ENCODE measurements at places on chromosomes 16 and 17.

DNA sequence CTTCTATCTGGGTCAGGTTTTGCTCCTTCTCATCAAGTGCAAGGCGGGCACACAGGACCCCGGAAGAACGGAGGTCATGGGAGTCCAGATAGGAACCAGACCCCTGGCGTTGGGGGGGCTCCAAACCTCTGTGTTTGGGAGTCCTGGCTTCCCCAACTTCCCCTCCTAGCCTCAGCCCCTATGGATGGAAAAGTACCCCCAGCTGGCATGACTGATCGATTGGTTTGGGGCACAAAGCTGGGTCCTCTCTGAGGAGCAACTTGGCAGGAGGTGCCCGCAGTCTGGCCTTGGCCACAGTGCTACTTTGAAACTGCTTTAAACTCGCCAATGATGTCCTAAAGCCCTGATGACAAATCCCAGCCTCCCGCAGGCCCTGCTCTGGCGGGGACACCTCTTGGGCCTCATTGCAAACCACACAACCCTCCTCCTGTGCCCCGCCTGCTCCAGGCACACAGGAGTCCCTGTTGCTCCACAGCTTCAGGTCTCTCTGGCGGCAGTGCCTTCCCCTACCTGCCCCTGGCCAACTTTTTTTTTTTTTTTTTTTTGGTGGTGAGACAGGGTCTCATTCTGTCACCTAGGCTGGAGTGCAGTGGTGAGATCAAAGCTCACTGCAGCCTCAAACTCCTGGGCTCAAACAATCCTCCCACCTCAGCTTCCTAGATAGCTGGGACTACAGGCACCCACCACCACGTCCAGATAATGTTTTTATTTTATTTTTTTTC lies 38.0 kb upstream of the SNN start:
- DNase-seq: no peak

GRCh38 chr17:75340631-75341030 lies 51.4 kb upstream of the SLC25A19 start:
- DNase-seq: peak; percentile 44

- DNase-seq: peak; percentile 48
Measured at GRCh38 chr17:81500047-81500446, 12.6 kb downstream of the ACTG1 start.

- DNase-seq: no peak
Measured at GRCh38 chr17:76075364-76076145, 974 bp downstream of the GALR2 start.

GRCh38 chr17:40310882-40311391 lies 2.0 kb downstream of the RARA start:
- no peak for DNase-seq

- DNase-seq: no peak
Measured at GRCh38 chr16:8730335-8730915, 56.0 kb downstream of the ABAT start.

DNA sequence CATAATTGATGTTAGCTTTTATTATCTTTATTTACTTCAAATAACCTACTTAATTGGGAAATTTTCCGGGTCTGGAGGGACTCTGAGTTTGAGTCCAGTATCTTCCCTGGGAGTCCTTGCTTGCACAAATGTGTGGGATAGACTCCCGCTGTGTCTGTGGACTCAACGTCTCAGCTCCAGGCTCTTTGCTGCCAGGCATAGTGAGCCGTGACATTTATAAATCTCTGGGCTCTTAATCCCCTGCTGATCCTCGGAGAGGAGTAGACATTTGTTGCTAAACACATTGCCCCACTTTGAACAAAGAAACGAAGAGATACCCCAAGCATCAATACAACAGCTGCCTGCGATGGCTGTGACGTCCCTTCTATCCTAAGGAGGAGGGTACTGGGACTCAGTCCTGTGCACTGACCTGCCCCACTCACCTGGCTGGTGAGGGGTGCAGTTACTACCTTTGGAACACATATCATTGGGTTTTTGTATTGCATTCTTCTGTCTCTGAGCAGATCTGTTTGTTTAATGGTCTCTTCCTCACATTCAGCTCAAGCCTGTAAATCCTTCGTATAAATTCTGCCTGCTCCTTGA lies 316.9 kb downstream of the HAPSTR1 start:
- DNase-seq: no peak

DNA sequence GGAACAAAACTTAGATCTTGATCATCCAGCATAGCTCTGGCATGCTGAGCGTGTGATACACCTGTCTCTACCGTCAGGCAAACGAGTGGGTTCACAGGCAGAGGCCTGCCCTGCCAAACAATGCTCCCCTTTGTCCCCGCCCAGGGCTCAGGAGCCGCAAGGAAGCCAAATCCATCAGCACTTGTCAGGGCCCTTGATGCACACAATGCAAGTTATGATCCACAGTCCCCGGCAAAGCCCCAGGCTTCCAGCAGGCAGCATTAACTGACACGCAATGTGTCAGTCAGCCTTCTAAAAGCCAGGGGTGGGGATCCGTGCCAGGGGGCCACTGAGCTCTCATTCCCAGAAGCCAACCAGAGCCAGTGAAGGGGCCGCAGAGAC lies 460.9 kb downstream of the SLC39A11 start:
- no peak for DNase-seq

DNA sequence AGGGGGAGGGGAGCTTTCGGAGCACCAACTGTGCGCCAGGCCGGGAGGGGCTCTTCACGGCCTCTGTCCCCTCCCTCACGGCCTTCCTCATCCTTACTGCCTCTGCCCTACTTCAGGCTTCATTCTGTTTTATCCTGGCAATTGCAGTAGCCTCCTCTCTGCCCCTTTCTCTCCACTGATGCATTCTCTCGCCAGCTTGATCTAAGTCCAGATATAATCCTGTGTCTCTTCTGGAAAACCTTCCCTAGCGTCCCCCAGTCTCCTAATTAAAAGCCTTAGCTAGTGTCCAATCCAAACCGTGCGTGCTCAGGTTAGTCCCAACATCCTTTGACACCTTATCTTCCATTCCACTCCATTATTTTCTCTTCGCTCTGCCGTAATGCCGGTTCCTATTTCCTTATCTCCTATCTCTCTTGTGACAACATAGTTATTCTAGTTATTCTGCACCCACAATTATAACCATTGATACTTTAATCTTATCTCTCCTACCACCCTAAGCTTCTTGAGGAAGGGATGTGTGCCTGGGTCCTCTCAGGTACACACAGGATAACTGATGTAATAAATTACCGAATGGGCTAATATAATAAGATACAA lies 869 bp downstream of the ZNF48 start:
- DNase-seq: peak; percentile 52

- peak; percentile 57 for DNase-seq
Measured at GRCh38 chr17:3529817-3530741, 27.5 kb downstream of the TRPV3 start.

DNA sequence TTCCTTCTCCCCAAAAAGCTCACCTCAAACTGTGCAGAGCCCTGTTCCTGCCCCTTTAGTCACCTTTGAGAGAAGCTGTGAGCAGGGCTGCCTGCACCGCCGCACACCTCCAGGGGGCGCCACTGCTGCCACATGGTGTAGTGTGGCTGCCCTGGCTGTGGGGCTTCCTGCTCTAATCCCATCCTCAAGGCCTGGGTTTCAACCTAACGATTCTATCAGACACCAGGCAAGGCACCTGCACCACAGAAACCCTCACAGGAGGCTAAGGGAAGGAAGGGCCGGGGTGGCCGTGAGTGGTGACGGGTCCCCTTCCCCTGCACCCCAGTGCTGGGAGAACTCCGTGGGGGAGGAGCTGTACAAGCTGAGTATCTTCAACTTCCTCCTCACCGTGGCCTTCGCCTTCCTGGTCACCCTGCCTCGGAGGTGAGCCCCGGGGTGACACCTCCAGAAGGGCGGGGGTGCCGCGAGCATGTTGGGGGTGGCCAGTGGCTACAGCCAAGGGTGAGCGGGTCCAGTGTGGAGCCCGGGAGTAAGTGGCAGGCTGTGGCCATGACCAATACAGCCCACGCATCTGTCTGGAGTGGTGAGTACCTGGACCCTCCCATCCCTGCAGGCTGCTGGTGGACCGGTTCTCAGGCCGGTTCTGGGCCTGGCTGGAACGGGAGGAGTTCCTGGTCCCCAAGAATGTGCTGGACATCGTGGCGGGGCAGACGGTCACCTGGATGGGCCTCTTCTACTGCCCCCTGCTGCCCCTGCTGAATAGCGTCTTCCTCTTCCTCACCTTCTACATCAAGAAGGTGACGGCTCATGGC lies 7.0 kb downstream of the TMC8 start:
- DNase-seq: no peak

- no peak for DNase-seq
Measured at GRCh38 chr17:2008332-2009126, 16.6 kb downstream of the RTN4RL1 start.

DNA sequence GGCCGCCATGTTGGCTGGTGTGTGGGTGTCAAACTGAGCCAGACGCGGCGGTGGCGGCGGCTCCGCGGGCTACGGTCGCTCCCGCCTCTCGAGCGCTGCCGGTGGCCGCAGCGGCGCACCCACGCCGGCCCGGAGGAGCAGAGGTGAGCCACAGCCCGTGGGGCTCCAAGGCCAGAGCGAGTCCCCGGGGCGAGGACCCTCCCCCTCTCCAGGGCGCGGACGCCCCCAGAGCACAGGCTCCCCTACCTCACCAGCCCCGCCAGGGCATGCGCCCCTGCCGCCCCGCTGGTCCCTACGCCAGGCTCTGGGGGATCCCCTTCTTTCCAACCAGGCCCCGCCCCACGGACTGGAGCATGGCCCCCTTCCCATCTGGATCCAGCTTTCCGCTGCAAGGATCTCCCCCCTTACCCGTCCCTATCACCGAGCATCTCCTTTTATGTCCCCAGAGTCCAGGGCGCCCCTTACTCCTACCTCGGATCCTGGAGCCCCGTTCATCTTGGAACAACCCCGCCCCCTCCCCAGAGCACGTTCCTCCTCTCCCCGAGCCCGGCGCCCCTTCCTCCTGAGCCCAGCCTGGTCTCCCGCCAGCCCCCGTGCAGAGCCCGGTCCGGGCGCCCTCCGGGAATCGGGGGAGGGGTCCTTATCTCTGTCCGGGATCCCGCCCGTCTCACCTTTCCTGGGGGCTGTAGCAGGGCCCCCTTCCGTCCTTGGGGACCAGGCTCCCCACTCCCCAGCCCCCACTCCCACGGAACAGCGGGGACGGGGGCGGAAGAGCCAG lies 412 bp downstream of the EPN2 start:
- peak; percentile 60 for DNase-seq

DNA sequence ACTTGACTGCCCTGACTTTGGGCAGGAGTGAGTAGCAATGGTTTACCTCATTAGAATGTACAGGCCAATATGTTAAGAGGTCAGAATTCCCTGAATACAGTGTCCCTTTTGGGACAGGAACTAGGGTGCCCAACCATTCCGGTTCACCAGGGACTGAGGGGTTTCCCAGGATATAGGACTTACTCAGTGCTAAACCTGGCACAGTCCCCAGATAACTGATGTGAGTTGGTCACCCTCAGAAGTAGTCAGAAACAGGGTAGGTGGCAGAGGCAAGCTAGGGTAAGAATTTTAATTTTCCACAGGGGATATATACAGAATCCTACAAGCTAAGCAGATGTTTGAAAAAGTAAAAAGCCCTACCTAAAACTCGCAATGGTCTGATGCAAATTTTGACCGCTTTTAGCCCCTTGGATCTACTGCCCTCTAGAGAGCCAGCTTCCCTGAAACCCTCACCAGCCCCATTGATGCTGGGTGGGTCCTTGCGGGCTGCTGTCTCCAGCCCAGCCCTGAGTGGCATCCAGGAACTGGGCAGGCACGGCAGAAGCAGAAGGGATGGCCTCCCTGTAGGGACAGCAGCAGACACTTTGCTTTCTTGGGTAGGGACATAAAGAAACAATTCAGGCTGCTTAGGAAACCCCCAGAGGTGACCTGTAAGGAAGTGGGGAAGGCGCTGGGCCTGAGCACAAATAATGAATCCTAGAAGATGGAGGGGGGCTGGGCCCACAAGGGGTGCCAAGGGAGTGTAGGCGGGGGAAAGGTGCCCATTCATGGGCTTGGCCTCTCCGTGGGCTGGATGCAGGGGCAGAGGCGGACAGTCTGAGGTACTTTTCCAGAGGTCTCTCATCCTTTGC lies 434.8 kb downstream of the SLC39A11 start:
- DNase-seq: no peak

GRCh38 chr17:6695565-6695964 lies 17.6 kb downstream of the SLC13A5 start:
- no peak for DNase-seq

DNA sequence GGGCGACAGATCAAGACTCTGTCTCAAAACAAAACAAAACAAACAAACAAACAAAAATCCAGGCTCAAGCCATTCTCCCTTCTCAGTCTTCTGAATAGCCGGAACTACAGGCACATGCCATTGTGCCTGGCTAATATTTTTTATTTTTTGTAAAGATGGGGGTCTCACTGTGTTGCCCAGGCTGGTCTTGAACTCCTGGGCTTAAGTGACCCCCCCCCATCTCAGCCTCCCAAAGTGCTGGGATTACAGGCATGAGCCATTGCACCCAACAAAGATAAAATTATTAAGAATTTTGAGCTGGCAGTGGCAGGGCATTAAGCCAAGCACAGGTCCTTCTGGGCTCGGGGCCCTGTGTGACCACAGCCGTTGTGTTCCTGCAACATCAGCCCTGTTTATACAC lies 69.9 kb upstream of the CBX4 start:
- DNase-seq: no peak

GRCh38 chr16:8278031-8278580 lies 312.2 kb downstream of the TMEM114 start:
- no peak for DNase-seq

- DNase-seq: no peak
Measured at GRCh38 chr17:39920218-39921210, 2.1 kb upstream of the GSDMB start.

GRCh38 chr16:67157892-67158635 lies 1.6 kb downstream of the TRADD start:
- no peak for DNase-seq

GRCh38 chr17:21163101-21163500 lies 36.3 kb downstream of the DHRS7B start:
- DNase-seq: no peak

DNA sequence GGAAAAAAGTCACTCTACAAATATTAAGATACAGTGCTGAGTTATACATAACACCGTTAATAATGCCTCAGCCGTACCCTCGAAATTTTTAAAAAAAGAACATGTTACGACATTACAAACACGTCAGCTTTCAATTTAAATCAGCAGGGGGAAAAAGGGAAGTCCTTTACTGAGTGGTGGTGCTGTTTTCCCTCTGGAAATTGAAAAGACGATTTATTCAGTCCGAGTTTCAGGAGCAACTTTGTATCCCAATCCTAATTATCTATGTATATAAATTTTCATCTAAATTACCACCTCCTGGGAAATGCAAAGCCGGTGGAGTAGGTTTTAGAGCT lies 1.3 kb downstream of the NETO2 start:
- peak; percentile 27 for DNase-seq

- no peak for DNase-seq
Measured at GRCh38 chr16:16109453-16110110, 113.7 kb downstream of the ABCC6 start.

GRCh38 chr17:44887971-44888954 lies 11.0 kb downstream of the EFTUD2 start:
- DNase-seq: no peak

All from GM03348 (cell line).